Lower lobe of right lung (tissue), 2 donors: ENCODE measurements at places on chromosomes 2 and 18. TPM values are rescaled to one million over a fixed set of nuclear protein-coding genes. Genes with fewer than 3 reads are reported as not detected.

DNA sequence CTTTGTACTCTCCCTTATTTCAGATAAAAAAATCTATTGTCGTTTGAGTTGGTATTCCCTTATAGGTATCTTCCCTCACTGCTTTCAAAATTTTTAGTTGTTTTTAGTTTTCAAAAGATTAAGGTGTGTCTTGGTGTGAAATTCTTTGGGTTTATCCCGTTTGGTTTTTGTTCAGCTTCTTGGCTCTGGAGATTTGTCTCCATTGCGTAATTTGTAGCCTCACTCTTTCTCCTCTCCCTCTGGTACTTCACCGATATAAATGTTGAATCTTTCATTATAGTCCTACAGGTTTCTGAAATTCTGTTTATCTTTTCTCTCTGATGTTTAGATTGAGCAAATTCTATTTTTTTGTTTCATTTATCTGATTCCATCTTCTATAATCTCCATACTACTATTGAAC lies 113.8 kb upstream of the HS6ST1 start:
- H3K4me1 ChIP-seq: no peaks in the 10 kb centered on the region
- H3K36me3 ChIP-seq: no peaks in the 10 kb centered on the region
- no peak for DNase-seq
- H3K27me3 ChIP-seq: no peaks in the 10 kb centered on the region
- no peak overlapping the region for H3K4me3 ChIP-seq

DNA sequence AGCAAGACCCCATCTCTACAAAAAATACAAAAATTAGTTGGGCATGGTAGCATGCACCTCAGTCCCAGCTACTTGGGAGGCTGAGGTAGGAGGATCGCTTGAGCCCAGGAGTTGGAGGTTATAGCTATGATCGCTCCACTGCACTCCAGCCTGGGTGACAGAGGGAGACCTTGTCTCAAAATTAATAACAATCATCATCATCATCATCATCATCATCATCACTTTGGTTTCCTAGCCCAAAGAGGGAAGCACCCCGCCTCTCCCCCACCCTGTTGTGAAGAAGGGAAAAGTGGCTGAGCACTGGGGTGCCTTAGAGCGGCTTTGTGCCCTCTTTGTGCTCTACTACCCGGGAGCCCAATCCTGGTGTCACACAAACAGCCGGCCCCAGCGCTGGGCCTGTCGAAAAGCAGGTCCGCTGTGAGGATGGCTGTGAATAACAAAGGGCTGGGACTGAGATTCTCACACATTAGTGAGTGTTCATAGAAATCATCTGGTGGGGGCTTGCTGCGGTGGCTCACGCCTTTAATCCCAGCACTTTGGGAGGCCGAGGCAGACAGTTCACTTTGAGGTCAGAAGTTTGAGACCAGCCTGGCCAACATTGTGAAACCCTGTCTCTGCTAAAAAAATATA lies 42.6 kb upstream of the ASXL2 start:
- H3K4me1 ChIP-seq: no peaks in the 10 kb centered on the region
- no peak overlapping the region for H3K27ac ChIP-seq
- DNase-seq: no peak
- H3K4me3 ChIP-seq: no peak overlapping the region
- no peaks in the 10 kb centered on the region for H3K27me3 ChIP-seq
- H3K36me3 ChIP-seq: no peaks in the 10 kb centered on the region

DNA sequence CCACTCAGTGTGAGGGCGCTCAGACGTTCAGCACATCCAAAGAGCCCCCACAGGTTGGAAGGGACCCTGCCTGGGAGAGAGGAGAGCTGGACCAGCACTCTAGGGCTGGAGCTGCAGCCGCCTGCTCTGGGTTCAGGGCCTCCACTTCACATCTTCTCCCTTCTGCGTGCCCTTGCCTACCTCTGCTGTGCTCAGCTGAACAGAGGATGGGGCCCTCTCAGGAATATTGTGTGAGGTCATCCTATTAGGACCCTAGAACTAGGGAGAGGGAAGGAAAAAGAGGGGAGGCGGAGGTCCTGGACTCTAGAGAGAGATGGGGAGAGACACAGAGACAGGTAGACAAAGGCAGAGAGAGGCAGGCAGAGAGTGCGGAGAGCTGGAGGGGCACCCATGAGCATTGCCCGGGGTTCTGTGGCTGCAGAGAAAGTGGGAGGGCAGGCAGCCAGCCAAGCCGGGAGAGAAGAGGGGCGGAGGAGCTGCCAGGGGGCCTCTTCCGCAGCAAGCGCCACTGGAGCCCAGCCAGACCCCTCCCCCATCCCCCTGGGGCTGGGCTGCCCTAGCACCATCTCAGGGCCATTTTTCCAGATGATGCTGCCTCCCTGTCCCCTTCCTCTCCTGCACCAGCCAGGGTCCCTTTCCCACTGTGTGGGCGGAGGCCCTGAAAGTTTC lies 8.3 kb upstream of the TNS1 start:
- no peak overlapping the region for H3K27ac ChIP-seq
- H3K4me1 ChIP-seq: peaks cover 16% of the 10 kb centered on the region
- H3K36me3 ChIP-seq: no peaks in the 10 kb centered on the region
- no peak for DNase-seq
- peaks cover 22% of the 10 kb centered on the region for H3K27me3 ChIP-seq
- H3K4me3 ChIP-seq: no peak overlapping the region

DNA sequence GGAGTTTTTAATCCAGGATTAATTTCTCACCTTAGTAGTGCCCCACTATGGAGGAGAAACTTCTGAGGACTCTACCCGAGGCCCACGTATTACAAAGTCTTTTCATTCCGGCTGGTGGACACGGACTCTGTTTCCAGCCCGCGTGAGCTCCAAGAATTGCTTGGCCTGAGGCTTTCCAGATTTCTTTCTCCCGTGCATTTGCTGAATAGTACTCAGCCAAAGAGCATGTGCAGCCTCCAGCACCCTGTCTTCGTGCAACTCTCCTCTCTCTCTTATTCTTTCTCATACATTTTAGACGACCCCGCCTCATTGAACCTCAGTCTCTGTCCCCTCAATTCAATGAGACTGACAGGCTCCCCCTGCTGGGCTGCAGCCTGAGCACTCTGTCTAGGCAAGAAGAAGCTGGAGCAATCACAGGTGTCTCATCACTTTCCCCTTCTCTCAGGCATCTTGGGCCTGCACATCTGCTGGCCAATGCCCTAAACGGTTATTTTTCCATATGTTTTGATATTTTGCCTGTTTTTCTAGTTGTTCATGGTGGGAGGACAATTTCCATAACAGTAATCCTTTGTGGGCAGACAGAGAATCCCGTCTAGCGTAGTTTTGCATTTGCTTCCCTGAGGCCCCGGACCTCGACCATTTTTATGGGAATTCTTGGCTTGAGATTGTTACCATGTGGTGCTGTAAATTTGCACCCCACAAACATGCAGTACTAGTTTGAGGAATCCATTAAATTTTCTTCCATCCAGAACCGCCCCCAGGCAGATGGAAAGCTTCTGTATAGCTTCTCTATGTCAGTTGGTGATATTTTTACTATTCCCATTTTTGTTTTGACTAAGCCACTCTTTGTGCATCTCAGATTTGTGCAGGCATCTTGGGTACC lies 50.1 kb upstream of the LPIN2 start:
- no peaks in the 10 kb centered on the region for H3K36me3 ChIP-seq
- H3K27ac ChIP-seq: no peak overlapping the region
- H3K27me3 ChIP-seq: no peaks in the 10 kb centered on the region
- H3K4me1 ChIP-seq: peaks cover 37% of the 10 kb centered on the region
- DNase-seq: peak; percentile 76

- no peaks in the 10 kb centered on the region for H3K27me3 ChIP-seq
- H3K36me3 ChIP-seq: no peaks in the 10 kb centered on the region
- peaks cover 39% of the 10 kb centered on the region for H3K4me1 ChIP-seq
- peak overlapping the region; percentile 58 for H3K27ac ChIP-seq
Observed at GRCh38 chr2:195559431-195559914, 97.6 kb upstream of the SLC39A10 start.

Gene DSC3
- 0.24 TPM for total RNA-seq
